CD4-positive, alpha-beta T cell treated with Interleukin-4 for 4 hours (primary cell): ENCODE measurements at places on chromosomes 5 and 9.
A peak's percentile ranks its signal among the peaks of the same experiment; 100 is the strongest.

DNA sequence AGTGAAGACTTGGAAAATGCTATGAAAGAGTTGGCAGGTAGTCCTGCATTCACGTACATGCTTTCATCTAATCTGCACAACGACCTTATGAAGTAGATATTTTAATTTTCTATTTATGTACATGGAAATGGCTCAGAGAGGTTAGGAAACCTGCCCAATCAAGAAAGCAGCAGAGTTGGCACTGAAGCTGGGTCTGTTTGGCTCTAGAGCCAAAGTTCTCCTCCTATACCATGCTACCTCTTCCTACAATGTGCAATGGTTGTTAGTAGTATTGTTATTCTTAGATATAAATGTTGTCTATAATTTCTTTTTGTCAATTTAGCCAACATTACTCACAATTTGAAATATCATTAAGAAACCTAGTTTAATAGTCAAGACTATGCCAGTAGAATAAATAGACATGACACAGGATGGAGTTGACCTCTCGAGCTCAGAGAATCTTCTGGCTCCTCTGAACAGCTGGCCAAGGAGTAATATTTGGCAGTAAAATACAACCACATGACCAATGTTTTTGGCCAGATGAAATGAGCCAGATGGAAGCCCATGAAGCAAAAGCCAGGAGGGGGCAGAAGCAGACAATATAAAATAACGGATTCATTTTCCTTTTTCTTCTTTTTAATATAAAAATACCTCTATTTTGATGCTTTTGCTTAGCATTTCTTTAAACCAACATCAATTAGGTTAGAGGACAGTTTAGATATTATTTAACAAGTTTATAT lies 542.3 kb downstream of the PDE4D start:
- no peak for DNase-seq

GRCh38 chr5:139745800-139746690 lies 49.6 kb upstream of the PSD2 start:
- DNase-seq, result peak; percentile 41

DNA sequence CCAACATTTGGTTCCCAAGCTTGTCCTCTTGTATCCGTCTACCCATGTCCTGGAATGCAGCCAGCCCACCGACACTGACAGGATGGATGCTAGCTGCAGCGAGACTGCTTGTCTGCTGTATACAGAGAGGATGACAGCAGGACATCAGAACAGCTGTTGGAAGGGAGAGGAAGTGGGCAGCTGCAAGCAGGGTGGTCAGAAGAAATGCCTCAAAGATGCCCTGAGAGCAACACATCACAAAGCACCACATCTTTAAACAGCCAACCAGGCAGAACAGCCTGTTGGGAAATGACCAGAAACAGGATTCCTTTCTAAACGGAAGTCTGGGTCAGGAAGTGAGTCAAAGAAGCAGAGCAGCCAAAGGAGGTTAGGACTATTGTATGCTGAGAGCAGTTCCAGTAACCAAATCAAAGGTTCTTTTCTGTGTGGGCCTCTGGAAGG lies 219.1 kb downstream of the NDUFS4 start:
- DNase-seq, result no peak

DNA sequence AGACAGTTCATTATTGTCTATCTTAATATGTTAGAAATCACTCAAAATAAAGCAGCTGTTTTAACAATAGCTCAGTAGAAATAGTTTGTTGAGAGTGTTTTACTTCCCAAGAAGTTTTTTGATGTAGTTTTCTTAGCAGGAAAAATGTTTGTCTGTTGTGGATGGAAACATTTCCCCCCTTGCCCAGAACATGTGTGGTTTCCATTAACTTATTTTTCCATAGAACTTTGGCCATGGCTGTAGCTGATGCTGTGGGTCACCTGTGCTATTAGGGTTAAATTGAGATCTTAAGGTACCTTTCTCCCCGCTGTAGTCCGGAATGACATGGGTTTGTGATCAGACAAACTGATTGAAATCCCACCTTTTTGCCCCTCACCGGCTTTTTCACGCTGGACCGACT lies 294.9 kb downstream of the FANCC start:
- no peak for DNase-seq

GRCh38 chr5:38515646-38516045 lies 40.8 kb downstream of the LIFR start:
- no peak for DNase-seq

DNA sequence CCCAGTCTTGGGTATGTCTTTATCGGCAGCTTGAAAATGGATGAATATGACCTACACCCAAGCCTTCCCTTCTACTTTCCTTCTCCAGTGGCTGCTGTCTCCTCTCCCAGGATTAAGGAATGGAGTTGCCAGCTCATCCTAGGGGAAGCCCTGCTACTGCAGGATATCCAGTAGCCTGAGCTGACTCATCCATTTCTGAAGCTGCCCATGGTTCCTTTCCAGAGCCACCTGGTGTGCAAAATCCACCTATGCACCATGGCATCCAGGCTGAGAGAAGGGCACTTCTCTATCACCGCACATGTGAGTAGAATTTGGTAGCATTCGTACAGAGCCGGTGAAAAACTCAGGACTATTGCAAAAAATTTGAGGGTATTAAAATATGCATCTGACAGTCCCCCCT lies 290.8 kb downstream of the YTHDC2 start:
- DNase-seq, result no peak

- DNase-seq, result no peak
Observed at GRCh38 chr5:6905883-6906282, 192.7 kb downstream of the TENT4A start.

DNA sequence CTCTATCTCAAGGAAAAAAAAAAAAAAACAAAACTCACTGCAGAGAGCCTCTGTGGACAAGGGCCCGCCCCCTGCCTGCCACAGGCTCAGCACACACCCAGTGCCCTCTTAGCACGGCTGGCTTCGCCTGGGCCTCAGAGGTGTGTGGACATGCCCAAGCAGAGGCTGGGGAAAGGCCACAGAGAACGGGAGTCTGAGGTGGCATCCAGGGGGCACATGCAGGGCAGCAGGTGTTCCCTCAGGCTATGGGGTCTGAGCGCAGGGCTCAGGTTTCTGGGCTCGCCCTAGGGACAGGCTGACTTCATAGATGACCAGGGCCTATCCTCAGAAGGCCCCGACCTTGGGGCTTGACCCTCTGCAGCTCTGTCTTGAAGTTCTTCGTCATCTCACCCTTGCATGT lies 138.7 kb downstream of the ZNF354C start:
- DNase-seq, result no peak

DNA sequence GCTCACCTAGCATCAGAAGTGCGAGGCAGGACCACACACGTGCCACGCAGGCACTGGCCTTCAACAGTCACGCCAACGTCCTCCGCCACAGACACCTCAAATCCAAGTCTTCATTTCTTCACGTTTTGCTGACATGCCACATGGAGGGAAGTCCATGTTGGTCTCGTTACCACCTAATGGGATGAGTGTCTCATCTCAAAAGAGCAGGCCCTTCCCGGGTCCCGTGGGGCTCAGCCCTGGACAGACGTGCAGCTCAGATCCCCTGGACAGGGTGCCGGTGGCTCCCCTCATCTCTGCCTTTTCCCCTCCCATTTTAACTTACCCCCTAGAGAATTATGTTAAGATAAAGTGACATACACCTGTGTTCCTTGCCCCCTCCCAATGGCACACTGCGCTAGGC lies 76.8 kb downstream of the MRPL36 start:
- no peak for DNase-seq

GRCh38 chr5:94243612-94244011 lies 374.8 kb downstream of the KIAA0825 start:
- no peak for DNase-seq
